Spinal cord (tissue), 10 donors: ENCODE measurements at places on chromosomes 3 and 15.

DNA sequence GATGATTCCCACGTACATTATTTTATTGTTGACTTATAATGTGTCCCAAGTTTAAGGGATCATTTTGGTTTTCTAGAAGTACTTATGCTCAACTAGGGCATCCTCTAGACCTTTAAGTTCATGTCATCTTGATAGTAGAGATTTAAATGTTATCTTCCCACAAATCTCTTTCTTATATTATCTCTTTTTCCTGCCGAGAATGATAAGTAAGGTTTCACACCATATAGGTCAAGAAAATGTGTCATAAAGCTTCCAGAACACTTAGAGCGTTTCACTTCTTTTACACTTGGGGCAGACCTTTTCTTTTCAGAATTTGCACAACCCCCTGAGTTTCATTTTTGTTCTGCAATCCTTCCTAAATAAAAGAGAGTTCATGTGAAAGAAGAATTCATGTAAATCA, 142.0 kb upstream of the CBLB start:
- H3K27ac ChIP-seq: no peak overlapping the region
- DNase-seq: no peak
- H3K4me3 ChIP-seq: no peak overlapping the region
- H3K36me3 ChIP-seq: no peaks in the 10 kb centered on the region

DNA sequence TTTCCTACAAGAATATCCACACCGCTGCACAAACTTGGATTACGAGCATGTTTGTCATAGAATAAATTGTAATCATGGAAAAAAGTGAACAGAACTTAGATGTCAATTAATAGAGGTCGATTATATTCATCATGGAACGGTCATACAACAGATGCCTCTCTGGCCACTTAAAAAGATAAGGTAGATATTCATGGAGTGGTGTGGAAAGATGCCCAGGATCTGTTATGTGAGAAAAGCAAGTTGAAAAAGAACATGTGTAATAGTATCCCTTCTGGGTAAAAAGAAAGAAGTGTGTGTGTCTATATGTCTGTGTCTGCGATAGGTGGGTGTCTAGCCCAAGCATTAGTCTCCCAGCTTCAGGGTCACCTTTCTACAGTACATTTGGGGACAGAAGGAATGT, 113.3 kb downstream of the ANP32A start:
- peaks cover 25% of the 10 kb centered on the region for H3K36me3 ChIP-seq
- no peaks in the 10 kb centered on the region for H3K4me1 ChIP-seq
- DNase-seq: no peak
- H3K27me3 ChIP-seq: no peaks in the 10 kb centered on the region

DNA sequence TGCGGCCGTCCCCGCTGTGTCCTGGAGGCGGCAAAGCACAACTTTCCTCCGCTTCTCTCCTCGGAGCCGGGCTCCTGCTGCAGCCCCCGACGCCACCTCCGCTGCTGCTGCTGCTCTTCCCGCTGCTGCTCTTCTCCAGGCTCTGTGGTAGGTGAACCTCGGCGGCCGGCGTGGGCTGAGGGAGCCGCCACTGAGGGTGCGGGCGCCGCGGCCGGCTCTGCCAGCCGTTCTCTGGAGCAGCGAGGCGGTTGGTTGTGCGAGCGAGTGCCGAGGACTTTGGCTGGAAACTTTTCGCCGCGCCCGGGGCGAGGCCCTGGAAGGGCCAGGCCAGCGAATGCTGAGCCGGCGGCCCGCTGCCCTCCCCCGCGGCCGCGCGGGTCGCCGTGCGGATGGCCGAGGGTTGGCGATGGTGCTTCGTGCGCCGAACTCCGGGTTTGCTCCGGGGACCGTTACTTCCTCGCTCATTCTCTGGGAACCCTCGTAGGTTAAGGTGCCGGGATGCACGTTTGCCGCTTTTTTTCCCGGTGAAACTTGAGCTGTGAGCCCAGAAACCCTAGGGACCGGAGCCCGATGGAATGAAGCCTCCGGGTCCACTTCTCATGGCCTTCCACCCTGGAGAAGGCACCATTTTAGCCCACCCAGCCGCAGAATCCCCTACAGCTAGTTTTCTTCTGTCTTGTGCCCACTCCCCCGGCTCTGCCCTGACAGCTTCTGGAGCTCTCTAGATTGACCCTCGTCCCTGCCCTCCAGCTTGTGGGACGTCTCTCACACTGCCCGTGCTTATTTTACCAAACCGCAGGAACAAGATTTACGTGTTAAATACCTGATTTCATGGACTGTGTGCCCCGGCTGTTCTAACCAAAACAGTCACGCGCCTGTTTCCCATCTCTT, 660 bp downstream of the NECTIN3 start:
- DNase-seq: no peak
- H3K4me1 ChIP-seq: peaks cover 10% of the 10 kb centered on the region
- H3K4me3 ChIP-seq: peak overlapping the region; percentile 90
- no peaks in the 10 kb centered on the region for H3K27me3 ChIP-seq
- H3K27ac ChIP-seq: peak overlapping the region; percentile 96
- no peaks in the 10 kb centered on the region for H3K36me3 ChIP-seq

- H3K36me3 ChIP-seq: no peaks in the 10 kb centered on the region
- H3K27ac ChIP-seq: no peak overlapping the region
- no peaks in the 10 kb centered on the region for H3K4me1 ChIP-seq
These were observed 60.8 kb downstream of the ATP13A5 start for GRCh38 chr3:193317682-193318300.

DNA sequence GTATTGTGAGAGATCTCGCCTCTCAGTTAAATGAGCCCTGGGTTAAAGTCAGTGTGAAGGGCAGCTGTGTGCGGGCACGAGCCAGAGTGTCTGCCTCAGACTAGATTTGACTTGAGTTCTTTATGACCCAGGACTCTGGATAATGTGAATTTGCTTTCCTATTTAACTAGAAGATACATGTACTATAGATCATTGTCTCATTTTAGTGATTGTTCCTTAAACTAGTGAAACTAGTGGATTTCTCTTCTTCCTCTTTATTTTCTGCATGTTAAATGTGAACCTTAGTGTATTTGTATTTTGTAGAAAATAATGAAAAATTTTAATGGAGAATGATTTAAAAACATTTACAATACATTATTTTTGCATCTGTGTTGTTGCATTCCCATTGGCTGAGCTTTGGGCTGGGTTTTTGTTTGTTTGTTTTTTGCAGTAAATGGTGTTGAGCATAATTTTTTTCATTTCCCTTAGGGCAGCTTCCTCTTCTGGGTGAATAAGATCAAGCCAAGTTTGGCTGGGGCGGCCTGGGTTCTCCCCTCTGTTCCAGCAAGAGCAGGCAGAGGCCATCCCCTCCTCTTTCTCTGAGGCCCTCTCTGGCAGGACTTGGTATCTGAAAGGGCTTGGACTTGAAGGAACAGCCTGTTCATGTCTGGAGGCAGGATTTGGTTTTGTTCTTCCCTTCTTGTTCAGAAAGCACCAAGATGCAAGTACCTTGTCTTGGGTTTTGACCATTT, 15.0 kb downstream of the GCSAM start:
- H3K27ac ChIP-seq: no peak overlapping the region
- no peaks in the 10 kb centered on the region for H3K36me3 ChIP-seq
- H3K4me1 ChIP-seq: peaks cover 11% of the 10 kb centered on the region
- no peaks in the 10 kb centered on the region for H3K27me3 ChIP-seq
- H3K4me3 ChIP-seq: no peak overlapping the region

DNA sequence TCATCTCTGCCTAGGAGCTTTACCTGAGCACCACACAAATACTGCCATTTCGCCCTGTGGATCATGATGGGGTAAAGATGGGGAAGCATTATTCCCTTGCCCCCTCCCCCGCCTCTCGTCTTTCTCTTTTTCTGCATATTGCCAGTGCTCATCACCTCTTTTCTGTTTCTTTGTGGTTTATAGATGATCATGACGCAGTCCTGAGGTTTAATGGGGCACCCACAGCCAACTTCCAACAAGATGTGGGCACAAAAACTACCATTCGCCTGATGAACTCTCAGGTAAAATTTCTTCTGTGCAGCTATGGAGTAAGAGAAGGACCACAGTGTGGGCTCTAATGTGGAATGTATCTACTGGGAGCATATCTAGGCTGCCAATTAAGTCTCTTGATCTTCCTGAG, 88.2 kb downstream of the RPL39L start:
- no peak overlapping the region for H3K4me3 ChIP-seq
- DNase-seq: no peak
- no peak overlapping the region for H3K27ac ChIP-seq
- H3K27me3 ChIP-seq: no peaks in the 10 kb centered on the region

DNA sequence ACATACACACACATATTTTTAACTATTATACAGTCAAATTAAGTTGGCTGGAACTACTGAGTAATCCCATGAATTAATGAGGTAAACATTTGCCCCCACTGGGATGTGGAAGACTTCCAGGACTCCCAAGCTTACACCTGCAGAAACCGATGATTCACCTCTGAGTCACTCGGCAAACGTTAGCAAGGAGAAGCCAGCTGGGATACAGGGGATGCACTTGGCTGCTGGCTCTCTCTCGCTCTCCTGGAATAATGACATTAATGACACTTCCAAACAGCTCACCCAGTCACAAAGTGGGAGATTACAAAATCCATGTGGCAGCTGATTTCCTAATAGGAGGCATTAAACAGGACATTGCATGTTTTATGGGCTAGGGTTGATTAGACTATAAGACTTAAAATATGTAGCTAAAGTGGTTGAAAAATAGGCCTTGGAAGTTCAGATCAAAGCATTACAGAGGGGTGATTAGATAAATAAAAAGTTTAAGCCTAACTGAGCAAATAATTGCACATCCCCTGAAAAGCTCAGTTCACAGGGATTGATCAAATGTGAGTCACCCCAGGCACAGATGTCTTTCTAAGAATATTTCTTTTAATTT, 500.9 kb downstream of the SOX2 start:
- peak; percentile 48 for DNase-seq
- H3K4me1 ChIP-seq: no peaks in the 10 kb centered on the region
- H3K27me3 ChIP-seq: no peaks in the 10 kb centered on the region
- no peak overlapping the region for H3K4me3 ChIP-seq

- no peaks in the 10 kb centered on the region for H3K36me3 ChIP-seq
- H3K27ac ChIP-seq: no peak overlapping the region
These were observed 79.0 kb downstream of the NAALADL2 start for GRCh38 chr3:174938102-174938501.

GRCh38 chr3:119627461-119627860, 29.8 kb downstream of the PLA1A start:
- no peaks in the 10 kb centered on the region for H3K27me3 ChIP-seq
- H3K36me3 ChIP-seq: no peaks in the 10 kb centered on the region
- DNase-seq: no peak
- H3K4me1 ChIP-seq: no peaks in the 10 kb centered on the region
- no peak overlapping the region for H3K4me3 ChIP-seq
- H3K27ac ChIP-seq: no peak overlapping the region

DNA sequence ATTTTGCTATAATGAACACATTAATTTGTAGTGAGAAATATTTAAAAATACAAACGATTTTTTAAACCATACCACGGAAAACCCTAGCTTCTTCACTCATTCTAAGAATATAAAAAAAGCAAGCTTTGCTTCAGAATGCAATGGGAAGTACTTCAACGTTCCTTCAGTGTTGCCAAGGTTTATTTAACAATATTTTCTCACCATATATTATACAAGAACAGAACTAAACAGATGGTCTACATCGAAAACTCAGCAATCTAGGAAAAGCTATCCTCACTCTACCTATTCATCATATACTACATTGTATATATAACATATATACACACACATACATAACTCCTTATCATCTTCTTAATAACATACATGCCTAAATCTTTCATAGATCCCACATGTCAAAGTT, 1047.4 kb downstream of the IGSF11 start:
- H3K4me1 ChIP-seq: peaks cover 3% of the 10 kb centered on the region
- H3K36me3 ChIP-seq: no peaks in the 10 kb centered on the region
- no peak overlapping the region for H3K27ac ChIP-seq
- DNase-seq: no peak
- no peaks in the 10 kb centered on the region for H3K27me3 ChIP-seq

DNA sequence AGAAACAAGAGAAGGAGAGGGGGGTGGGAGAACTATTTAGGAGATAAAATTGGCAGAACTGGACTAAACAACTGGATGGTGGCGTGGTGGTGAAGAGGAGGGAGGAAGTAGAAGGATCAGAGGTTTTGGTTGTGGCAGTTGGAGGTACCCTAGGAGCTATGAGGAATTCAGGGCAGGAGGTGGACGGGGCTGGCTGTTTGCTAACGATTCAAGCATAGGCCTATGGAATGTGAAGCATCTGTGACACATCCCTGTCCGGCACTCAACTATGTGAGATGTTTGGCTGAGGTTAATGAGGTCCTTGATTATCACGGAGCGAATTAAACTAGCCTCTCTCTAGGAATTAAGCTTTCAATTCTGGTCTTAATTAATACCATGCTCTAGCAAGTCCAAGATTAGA, 13.5 kb downstream of the TARS3 start:
- H3K27ac ChIP-seq: no peak overlapping the region
- H3K4me3 ChIP-seq: no peak overlapping the region
- peaks cover 31% of the 10 kb centered on the region for H3K36me3 ChIP-seq
- H3K4me1 ChIP-seq: no peaks in the 10 kb centered on the region

DNA sequence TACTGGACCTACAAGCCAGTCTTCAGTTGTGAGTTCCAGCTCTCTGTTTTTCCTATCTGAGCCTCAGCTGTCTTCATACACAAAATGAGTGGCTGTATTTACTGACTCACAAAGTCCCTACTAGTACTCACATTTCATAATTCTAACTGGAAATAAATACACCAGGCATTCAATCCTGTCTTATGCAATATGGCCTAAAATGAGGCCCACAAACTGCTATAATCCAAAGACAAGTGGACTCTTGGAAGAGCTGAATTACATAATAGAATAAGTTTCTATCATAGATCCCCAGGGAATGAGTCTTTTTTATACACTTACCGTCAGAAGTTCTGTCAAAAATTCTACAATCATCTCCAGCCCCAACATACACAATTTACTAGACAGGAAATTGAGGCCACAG, 211.9 kb downstream of the LRRN1 start:
- no peaks in the 10 kb centered on the region for H3K36me3 ChIP-seq
- no peaks in the 10 kb centered on the region for H3K4me1 ChIP-seq
- H3K4me3 ChIP-seq: no peak overlapping the region
- DNase-seq: no peak
- no peak overlapping the region for H3K27ac ChIP-seq

DNA sequence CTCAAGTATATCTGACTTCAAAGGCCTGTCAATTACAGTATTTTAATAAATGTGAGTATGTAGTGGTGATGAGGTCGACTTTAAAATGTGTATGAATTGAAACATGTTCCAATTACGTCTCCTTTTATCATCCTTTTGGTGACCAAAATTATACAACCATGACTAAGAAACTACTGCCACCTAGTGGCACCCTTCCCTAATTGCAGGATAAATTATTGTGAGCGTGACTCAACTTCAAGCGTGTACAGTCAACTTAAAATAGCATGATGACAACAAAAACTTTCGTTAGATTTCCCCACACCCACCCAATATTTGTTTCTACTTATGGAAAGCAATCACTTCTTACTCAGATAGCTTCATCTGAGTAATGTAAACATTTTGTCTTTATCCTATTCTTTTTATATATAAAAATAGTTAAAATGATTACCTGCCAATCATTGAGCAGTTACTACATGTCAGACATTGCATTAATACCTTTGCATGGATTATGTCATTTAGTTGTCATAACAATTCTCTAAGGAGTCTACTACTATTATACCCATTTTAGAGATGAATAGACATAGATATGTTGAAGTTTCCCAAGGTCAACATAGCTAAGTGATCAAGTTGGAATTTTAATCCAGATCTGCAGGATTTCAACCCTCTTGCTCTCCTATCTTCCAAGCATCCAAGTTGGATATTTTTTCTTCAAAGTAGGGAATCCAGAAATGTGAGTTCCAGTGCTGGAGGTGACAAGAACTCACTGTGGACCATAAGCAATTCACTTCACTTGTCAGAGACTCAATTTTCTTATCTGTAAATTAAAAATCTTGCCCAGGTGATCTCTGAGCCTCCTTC, 106.0 kb downstream of the MEX3B start:
- H3K36me3 ChIP-seq: no peaks in the 10 kb centered on the region
- H3K4me1 ChIP-seq: no peaks in the 10 kb centered on the region
- H3K27me3 ChIP-seq: no peaks in the 10 kb centered on the region
- no peak for DNase-seq
- H3K4me3 ChIP-seq: no peak overlapping the region
